Activated T-helper 1 cell treated with anti-CD3 and anti-CD28 coated beads, Interleukin-12 subunit alpha, Interleukin-12 subunit beta, Interleukin-2, Interleukin-4 antibody, amounts not matched to agents 30 ng/mL and 10 ng/mL and 1 ng/mL, durations not matched to agents 14 hours and 24 hours and 36 hours (primary cell): ENCODE measurements at places on chromosomes 4 and X. TPM values are rescaled to one million over a fixed set of nuclear protein-coding genes. Genes with fewer than 3 reads are reported as not detected.
A peak's percentile ranks its signal among the peaks of the same experiment; 100 is the strongest.

DNA sequence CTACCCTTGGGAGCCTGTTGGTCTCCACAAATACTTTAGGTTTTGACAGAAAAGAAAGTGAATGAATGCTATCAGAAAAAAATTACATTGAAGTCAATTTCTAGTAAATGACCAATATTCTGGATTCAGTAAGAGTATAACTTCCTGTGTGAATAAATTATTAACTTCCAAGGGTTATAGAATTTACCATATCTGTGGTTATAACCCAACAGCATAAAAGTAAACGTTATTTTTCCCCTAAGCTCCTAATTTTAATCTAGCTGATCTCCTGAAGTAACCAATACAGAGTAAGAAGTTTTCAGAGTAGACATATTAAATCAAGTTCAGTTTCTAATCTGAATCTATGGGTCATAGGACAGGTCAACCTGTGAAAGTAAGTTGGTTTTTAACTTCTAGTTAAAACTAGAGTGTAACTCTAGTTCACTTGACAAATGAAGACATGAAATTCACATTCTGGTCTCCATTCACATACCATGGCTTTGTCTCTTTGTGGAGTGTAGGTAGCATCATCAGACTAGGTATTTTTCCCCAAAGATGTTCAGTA is 22.8 kb downstream of the DTHD1 start:
- DNase-seq, result no peak

DNA sequence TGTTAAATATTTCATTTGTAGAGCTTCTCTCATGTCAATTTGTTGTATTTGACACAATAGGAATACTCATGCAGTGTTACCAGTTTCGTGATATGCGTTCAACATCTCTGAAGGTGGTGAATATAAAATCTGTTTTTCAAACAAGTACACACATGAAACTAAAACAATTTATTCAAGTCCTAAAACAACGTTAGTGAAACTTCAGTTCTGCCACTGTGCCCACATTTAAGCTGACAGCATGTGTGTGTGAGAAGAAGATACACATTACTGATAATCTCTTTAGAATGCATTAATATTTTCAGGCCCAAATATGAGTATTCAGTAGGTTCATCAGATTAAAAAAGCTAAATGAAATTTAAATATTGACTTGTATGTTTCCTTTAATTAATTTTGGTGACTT is 21.7 kb downstream of the GAB1 start:
- no peak for DNase-seq

GRCh38 chrX:149453030-149453429 is 52.1 kb downstream of the IDS start:
- no peak for DNase-seq

GRCh38 chr4:114263233-114263632 is 283.8 kb upstream of the ARSJ start:
- no peak for DNase-seq

- no peak for DNase-seq
Observed at GRCh38 chrX:39472161-39472560, 625.6 kb downstream of the BCOR start.

- DNase-seq, result no peak
Observed at GRCh38 chr4:79679859-79680258, 271.8 kb upstream of the GK2 start.

DNA sequence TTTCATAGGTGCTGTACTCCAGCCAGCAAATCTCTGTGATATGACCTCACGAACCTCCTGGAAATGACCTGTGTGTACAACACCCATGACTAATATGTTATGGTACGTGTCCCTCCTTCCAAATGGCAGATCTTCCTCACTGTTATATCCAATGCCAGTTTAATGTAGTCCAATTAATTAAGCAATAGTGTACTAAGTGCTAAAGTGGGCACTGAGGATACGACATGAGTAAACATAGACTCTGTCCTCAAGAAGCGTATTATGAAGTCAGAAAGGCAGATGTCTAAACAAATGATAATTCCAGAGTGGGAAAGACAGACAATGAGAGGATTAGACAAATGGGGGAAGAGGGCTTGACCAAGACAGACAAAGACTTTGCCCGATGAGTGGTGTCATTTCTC is 33.9 kb downstream of the GPRIN3 start:
- DNase-seq, result no peak

- DNase-seq, result no peak
Observed at GRCh38 chrX:20623448-20623847, 356.7 kb upstream of the RPS6KA3 start.

- DNase-seq, result peak; percentile 20
Observed at GRCh38 chr4:82268050-82268825, 105.6 kb downstream of the HNRNPD start.

DNA sequence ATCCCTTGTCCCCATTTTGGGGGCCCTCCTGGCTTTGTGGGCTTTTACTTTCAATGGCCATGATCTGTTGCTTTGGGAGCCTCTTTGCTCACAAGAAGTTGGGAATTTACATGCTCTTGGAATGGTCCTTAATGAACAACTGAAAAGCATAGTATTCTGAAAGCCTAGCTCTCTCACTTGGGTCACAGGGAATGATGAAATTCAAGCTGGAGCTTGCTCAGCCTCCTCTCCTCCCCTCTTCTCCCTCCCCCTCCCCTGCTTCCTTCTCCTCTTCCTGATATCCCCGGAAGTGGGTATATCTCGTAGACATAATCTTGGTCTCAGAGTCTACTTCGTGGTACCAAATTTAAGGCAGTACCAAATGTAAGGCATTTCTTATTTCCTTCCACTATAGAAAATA is 400.6 kb upstream of the NR3C2 start:
- DNase-seq, result no peak

DNA sequence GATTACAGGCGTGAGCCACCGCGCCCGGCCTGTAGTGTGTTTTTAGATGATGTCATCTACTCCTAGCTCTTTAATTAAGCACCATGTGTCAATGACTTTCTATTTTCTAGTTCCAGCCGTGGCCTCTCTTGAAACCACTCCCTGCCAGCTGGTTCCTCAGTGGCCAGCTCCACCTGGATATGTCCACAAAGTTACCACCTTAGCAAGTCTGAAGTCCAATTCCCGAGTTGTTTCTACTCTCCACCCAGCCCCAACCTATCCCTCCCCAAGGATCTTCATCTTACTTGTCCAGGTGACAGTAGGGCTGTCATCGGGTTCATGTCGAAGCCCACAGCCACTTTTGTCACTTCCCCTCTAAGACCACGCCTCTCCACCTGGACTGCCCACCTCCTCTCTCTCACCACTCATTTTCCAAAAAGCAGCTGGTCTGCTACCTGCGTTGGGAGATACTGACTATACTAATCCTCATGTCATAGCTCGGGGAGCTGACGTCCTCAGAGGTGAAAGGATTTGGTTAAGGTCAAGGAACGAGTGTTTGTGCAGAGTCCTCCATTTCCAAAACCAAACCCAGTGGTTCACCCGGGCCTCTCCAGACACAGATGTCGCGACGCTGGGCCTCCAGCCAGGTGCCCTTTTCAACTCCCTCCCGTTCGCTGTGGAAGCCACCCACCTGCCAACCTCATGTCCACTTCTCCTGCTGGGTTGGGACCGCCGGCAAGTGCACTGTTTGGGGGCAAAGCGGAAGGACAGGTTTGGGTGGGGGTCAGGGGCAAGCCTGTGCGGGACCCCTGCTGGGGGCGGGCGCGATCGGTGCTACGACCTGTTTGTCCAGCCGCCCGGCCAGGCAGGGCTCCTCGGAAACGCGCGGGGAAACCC is 704 bp downstream of the FAM3A start:
- peak; percentile 4 for DNase-seq

- DNase-seq, result no peak
Observed at GRCh38 chrX:39427492-39427891, 626.2 kb downstream of the MID1IP1 start.

- no peak for DNase-seq
Observed at GRCh38 chrX:131741103-131741581, 197.3 kb downstream of the OR13H1 start.

GRCh38 chrX:44253575-44253942 is 89.9 kb downstream of the EFHC2 start:
- DNase-seq, result no peak

GRCh38 chr4:157219711-157220370 is 687 bp upstream of the GRIA2 start:
- DNase-seq, result no peak

DNA sequence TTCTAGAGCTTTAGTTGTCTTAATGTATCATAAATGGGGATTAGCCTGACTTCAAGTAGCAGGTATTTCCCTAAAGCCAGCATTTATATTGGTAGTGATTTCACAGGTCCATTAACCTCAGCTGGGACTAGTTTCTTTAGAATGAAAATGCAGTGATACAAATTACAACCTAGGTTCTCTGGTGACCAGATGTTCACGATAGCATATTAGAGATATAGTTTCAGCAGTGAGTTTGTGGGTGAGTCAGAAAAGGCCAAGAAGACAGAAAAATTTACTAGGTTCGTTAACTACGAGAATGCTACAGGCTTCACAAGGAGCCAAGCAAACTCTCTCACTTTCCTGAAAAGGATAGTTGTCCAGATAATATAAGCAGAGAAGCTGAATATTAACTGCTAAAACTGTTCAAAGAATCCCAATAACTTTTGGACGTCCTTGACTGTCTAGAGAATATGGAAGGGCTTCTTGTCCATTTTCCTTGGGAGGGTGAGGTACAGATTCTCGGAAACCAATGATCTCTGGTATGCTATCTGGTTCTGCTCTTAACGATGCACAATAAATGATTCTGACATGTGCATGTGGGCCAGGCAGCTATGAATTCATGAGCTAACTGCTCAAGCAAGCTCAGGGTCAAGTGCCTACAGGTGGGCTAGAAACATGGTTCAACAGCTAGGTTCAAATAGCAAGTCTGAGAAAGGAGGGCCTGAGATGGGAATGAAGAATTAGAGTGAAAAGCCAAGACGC is 6.0 kb upstream of the SPCS3 start:
- DNase-seq, result no peak

DNA sequence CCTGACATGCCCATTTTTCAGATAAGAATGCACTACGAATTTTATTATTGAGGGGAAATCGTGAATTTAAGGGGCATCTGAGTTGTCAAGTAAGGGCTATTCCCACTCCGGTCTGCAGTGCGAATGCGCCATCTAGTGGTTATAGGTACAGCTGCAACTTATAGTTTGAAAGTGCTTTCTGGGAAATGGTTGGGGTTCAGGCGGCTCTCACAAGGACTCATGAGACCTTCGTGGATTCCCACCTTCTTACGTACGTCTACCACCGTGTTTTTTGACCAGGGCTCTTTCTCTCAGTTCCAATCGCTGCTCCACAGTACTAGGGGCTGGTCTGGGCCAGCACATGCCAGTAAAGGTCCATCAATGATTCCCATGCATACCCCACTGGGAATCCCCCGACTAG is 12.3 kb downstream of the MSL3 start:
- DNase-seq, result no peak

DNA sequence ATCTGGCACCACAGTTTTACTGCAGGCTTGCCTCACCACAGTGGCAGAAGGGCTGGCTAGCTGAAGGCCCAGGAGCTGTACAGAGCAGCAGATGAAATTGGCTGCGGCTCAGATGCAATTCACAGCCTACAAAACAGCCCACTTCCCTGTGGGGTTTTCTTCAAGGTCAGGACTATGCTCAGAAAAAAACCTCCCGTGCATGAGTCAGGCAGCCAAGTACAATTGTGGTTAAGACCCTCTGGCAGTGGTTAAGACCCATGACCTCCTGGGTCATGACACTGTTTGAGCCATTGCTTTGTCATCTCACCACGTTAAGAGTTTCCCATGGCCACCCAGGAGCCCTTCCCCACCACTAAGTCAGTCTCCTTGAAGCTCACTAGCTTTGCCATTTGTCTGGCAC is 276.3 kb downstream of the HNRNPD start:
- DNase-seq, result no peak

- DNase-seq, result no peak
Observed at GRCh38 chrX:109464231-109464630, 17.7 kb downstream of the GUCY2F start.

- no peak for DNase-seq
Observed at GRCh38 chr4:797066-797465, 28.9 kb downstream of the CPLX1 start.

DNA sequence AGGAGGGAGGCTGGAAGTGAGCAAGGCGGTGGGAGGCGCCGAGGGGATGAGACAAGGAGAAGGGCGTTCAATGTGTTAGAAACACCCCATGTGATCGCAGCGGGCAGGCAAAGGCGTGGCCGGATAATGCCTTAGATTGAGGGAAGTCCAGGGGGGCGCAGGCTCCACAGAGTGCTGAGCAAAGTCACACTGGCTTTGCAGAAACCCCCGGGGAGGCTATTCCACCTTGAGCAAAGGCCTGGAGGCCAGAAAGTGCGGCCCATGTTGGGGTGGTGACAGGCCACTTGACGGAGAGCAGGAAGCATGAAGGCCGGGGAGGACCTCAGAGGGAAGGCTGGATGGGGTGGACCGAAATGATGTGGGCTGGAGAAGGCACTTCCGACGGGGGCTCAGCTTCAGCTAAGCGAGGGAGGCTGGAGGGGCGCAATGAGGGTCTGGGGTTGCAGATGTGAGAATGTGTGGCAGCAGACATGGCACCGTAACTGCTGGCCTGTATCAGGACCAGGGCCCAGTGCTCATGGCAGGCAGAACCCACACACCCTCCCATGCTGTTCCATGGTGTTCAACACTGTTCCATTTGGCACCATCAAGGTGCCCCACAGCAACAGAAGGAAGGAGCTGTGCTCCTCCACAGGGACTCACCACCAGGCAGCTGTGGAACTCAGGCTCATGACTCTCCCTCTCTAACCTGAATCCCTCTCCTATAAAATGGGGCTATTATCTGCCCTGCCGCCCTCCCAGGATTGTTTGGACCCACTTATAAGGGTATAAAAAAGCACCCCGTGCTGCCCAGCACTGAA is 50.3 kb downstream of the HMX1 start:
- no peak for DNase-seq

DNA sequence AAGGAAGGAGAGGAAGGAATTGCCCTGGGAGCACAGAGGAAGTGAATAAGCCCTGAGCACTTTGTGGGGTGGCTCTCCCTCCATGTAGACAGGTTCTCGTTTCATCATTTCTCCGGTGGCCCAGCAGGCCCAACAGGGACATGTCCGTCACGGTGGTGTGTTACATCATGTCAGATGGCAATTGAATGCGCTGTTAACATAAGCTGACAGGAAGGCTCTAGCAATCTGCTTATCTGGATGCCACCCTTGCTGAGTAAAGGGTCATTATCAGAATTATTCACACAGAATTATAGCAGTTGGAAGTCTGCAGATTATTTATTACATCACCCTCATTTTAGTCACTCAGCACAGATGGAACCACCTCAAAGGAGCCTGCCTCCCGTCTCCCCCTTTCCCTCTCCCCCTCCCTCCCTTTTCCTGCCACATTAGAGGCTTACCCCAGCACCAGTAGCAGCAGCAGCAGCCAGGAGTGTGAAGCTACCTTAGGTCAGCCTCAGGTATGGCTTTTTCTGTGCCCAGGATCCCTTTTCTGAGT is 124.3 kb upstream of the TRIM2 start:
- DNase-seq, result no peak

GRCh38 chr4:121266982-121267381 is 102.9 kb upstream of the TNIP3 start:
- DNase-seq, result no peak

Gene FGFBP2
- total RNA-seq, result 4.8 and 7.7 TPM in 2 replicates

Gene LSM6
- total RNA-seq, result 62.9 and 65.0 TPM in 2 replicates

Gene SULT1E1
- not detected in 2 replicates for total RNA-seq

Gene EIF1AX
- 107 TPM in 2 replicates for total RNA-seq

Gene WDFY3
- 0.39 and 1.1 TPM in 2 replicates for total RNA-seq

Gene NLGN3
- total RNA-seq, result 1.1 and 1.6 TPM in 2 replicates

Gene PFKFB1
- total RNA-seq, result 0.39 and 0.93 TPM in 2 replicates

Gene APEX2
- 33.9 and 36.8 TPM in 2 replicates for total RNA-seq

Gene PAK3
- 0.03 TPM in 1 of 2 replicates, not detected in the other for total RNA-seq

Gene SMR3B
- total RNA-seq, result not detected in 2 replicates

Gene ADGRL3
- not detected in 2 replicates for total RNA-seq
